Neural crest cell (in vitro differentiated cells): ENCODE measurements at places on chromosomes 1 and 21.

GRCh38 chr21:14722841-14723483 lies 176.8 kb upstream of the SAMSN1 start:
- no peaks in the 10 kb centered on the region for H3K4me1 ChIP-seq
- no peak overlapping the region for H3K4me3 ChIP-seq
- no peak for DNase-seq

- no peaks in the 10 kb centered on the region for H3K27me3 ChIP-seq
- no peak for DNase-seq
- no peak overlapping the region for H3K27ac ChIP-seq
- peaks cover 4% of the 10 kb centered on the region for H3K36me3 ChIP-seq
- no peak overlapping the region for H3K4me3 ChIP-seq
Measured at GRCh38 chr21:42188663-42189062, 30.3 kb upstream of the ABCG1 start.

GRCh38 chr1:30670240-30671060 lies 52.9 kb downstream of the MATN1 start:
- no peak overlapping the region for H3K27ac ChIP-seq
- H3K27me3 ChIP-seq = peaks cover 21% of the 10 kb centered on the region
- no peak for DNase-seq
- H3K4me1 ChIP-seq = peaks cover 27% of the 10 kb centered on the region

DNA sequence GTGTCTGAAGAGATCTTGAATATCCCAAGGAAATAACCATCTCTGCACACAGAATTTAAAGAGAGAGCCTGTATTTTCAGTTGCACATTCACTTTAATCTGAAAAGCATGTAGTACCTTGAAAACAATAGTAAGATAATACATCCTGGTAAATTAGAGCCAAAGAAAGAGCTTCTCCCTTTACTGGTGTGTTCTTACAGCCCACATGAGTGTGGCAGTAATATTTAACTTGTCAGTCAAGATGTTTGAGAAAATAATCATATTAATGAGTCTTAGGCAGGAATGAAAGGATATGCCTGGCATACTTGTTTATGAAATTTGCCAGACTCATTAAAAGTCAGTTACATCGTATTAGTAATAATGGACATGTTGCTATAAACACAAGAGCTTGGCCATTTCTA lies 908.4 kb upstream of the ADGRL4 start:
- H3K4me1 ChIP-seq = no peaks in the 10 kb centered on the region
- H3K36me3 ChIP-seq = peaks cover 8% of the 10 kb centered on the region
- DNase-seq = no peak
- H3K27ac ChIP-seq = no peak overlapping the region
